ENCODE measurements at places on chromosomes 12 and 14. TPM values are rescaled to one million over a fixed set of nuclear protein-coding genes. Genes with fewer than 3 reads are reported as not detected.

- DNase-seq, result no peak
Observed at GRCh38 chr14:100212476-100213333, 26.2 kb upstream of the YY1 start.

GRCh38 chr14:91931478-91932088 lies 15.9 kb downstream of the FBLN5 start:
- DNase-seq, result no peak

DNA sequence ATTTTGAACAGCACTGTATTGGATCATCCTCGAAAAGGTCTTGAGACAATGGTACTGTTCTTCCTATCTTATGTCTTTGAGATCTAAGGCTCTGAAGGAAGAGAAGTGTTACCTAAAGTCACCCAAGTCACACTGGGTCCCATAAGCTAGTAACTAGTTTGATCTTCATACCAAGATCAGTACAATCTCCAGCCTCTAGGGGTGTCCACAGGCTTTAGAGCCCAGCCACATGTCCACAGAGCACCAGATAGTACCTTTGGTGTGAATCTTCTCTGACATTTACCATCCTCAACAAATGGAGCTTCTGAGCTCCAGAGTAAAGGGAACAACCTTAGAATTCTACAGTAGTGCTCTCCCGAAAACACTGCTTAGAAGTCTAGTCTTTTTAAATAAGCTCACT lies 78.7 kb downstream of the KSR2 start:
- peak; percentile 29 for DNase-seq

DNA sequence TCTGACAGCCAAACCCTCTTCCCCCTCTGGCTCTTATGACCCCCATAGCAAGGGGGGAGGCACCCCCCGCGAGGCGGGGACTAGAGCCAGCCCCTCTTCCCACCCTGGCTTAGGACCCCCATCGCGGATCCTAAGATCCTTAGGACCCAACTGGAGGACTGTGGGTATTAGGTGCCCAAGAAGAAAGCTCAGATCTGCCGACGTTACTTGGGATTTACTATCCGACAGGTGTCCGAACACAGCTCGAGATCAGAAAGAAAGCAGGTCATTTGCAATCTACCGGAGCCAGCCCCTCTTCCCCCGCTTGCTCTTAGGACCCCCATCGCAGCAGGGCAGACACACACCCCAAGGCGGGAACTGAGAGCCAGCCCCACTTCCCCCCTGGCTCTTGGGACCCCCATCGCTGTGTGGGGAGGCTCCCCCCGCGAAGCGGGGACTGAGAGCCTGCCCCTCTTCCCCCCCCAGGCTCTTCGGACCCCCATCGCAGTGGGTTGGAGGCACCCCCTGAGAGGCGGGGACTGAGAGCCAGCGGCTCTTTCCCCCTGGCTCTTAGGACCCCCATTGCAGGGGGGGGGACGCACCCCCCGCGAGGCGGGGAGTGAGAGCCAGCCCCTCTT lies 46.8 kb downstream of the DDX11 start:
- no peak for DNase-seq

- DNase-seq, result peak; percentile 85
Observed at GRCh38 chr12:27747111-27747820, 32.8 kb upstream of the KLHL42 start.

DNA sequence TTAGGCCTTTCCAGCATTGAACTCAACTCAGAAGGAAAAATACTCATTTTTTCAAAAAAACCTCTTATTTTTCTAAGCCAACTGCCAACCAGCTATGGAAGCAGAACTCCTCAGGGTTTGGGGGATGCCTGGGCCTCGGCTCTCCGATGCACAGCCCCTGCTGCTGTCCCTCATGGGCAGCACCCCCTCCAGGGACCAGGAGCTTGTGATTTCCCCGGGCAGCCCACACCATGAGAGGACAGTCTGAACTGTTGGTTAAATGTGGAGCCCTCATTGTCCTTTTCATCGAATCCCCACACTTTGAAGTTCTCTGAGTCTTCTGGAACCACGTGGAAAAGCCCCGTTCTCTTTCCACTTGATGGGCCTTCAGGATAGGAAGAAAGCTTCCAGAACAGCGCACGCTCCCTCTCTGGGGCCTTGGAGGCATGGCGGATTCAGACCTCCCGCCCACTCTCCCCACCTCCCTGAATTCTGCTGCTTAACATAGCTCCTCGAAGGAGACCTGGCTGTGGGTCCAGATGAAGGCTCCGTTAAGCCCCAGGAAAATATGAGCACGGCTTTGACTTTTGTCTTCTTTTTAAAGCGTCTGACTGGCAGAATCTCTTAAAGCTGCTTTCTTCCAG lies 156.6 kb downstream of the CALM1 start:
- no peak for DNase-seq

GRCh38 chr12:38886064-38886463 lies 19.3 kb downstream of the CPNE8 start:
- peak; percentile 94 for DNase-seq

- DNase-seq, result no peak
Observed at GRCh38 chr12:124779161-124780141, 84.2 kb downstream of the SCARB1 start.

DNA sequence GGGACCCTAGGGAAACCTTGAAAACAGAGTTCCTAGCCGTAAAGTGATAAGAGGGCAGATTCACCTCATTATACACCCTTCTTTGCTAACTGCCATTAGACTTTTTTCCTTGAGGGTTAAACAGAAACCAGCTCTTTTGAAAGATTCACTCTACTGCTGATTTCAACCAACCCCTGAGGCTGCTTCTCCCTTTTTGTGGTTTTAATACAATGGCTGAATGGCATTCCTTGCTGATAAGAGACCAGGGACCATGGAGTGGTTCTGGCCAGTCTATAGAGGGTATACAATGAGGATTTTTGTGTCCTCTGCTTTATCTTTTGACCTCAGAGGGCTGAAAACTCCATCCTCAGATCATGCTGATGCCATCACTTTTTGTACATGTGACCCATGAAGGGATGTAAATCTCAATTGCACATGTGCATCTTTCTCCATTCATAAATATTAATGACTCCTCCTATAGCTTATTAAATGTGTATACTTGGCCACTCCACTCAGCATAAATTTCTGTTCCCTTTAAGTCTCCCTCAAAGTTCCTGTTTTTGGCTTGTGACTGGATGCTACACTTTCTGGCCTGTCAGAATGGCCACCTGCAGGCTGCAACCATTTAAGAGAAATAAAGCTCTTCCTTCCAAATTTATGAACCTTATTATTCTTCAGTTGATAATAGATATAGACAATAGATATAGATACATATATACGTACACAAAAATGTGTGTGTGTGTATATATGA lies 233.8 kb upstream of the SEL1L start:
- no peak for DNase-seq

DNA sequence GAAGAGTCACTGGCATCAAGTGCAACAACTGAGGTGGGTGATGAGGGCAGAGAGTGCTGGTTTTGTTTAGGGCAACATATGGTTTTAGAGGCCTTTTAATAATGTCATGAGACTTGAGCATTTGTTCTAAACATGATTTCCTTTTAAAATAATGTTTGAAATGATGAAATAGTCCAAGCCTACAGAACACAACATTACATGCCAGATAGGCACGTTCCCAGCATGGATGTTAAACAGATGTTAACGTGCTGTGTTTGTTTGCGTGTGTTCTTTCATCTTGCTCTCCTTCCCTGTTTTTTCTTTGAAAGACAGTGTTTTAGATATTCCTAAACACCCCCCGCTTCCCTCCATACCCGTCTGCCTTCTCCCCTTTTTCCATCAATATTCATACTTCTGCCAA lies 82.3 kb downstream of the RGS6 start:
- DNase-seq, result no peak

GRCh38 chr12:16281157-16281556 lies 3.7 kb upstream of the SLC15A5 start:
- DNase-seq, result peak; percentile 13

GRCh38 chr14:100670753-100671049 lies 56.0 kb upstream of the DLK1 start:
- no peak for DNase-seq

- DNase-seq, result no peak
Observed at GRCh38 chr12:29499235-29499634, 1.7 kb upstream of the OVCH1 start.

GRCh38 chr12:46783871-46784270 lies 41.9 kb downstream of the SLC38A4 start:
- DNase-seq, result no peak

DNA sequence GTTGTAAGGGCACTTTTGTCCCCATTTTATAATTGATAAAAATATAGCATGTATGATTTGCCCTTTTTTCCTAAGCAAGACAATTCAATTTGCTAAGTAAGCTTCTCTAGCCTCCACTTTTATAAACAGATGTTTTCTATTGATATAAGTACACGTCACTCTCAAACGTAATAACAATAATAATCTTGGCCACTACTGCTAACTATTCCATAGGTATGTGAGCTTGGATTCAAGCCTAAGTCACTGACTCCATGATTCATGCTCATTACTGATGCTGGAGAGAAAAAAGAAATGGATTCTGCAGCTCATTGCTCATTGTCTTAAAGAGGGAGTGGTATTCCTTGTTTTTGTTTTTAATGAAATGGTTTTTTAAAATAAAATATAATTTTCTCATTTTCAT lies 661.0 kb downstream of the GALC start:
- peak; percentile 11 for DNase-seq

GRCh38 chr12:121577443-121578180 lies 3.2 kb downstream of the KDM2B start:
- DNase-seq, result no peak

DNA sequence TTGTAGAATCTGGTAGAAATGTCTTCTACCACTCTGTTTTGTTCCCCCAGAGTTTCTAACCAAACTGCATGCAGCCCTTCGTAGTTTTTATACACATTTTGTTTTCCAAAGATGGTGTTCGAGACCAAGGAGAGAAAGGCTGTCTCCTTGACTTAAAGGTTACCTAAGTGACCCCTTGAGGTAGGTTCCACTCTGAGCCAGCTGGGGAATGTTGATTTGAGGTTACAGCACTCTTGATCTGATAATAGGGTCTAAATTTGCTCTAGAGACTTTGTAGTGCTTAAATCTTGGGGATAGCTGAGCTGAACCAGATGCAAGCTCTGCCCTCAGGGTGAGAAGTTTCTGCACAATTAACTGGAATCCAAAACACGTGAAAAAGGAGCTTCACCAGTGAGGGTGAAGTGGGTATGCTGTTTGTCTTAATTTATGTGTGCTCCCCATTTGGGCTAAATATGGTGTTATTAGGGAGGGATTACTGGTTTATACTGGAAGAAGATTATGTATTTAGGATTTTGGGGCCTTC lies 3.1 kb downstream of the TMBIM6 start:
- DNase-seq, result no peak

DNA sequence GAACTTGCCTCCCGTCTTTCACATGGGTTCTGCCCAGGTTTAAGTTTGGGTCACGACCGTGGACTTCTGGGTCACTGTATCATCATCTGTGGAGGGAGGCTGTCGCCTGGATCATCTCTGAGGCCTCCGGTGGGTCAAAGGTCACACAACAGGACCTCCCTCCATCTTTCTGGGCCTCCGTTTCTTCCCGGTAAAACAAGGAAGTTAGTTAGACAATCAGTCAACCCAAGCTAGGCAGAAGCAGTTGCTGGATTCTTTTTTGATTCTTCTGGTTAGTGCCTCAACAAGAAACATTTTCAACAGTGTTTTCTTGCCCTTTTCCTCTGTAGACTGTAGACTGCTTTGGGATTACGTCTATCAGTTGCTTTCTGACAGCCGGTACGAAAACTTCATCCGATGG lies 186.6 kb upstream of the BCL2L14 start:
- no peak for DNase-seq

CMA1 gene
- total RNA-seq, result not detected

DEGS2 gene
- 1.6 TPM for total RNA-seq

SLC41A2 gene
- total RNA-seq, result 20.4 TPM

PTPRB gene
- 0.66 TPM for total RNA-seq

RFX4 gene
- not detected for total RNA-seq

LRTM2 gene
- total RNA-seq, result not detected

OR4E2 gene
- not detected for total RNA-seq

HOTAIR gene
- total RNA-seq, result 3.5 TPM

MDGA2 gene
- total RNA-seq, result 0.04 TPM

SERPINA6 gene
- not detected for total RNA-seq

KRT71 gene
- not detected for total RNA-seq
